ENCODE measurements at places on chromosomes 4 and X.

GRCh38 chr4:117889978-117890377, 144.3 kb upstream of the NDST3 start:
- DNase-seq: no peak

DNA sequence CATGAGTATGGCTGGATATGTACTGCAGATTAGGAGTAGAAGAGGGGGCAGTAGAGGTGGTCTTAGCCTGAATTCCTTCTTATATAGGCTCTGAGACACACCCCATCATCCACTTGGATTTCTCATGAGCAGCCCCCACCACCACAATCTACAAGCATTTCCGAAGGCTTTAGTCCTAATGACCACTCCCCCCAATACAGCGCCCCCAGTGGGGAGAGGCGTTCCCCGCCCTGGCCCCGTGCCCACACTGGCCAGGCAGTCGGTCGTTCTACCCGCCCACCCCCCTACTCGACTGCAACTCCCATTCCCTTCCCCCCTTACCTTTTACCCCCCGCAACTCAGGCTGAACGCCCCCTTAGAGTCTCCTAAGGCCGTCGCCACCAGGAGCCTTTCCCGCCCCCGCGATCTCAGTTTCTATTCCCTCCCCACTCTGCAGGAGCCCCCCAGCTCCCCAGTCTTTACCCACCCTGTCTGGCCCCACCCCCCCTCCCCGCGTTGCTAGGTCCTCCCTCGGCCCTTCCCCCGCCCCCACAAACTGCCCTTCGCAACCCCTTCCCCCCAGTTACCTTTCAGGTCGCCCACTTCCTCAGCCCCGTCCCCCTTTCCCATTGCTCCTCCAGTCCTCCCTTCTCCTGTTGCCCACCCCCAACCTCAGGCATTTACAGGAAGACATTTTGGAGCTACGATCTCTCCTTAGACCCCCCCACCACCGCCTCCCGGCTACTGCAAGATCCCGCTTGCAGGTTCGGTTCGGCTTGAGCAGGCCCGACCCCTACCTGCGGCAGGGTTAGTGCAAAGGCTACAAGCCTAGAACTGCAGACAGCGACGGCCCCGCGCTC, 468 bp downstream of the ZMYM3 start:
- DNase-seq: peak; percentile 47

DNA sequence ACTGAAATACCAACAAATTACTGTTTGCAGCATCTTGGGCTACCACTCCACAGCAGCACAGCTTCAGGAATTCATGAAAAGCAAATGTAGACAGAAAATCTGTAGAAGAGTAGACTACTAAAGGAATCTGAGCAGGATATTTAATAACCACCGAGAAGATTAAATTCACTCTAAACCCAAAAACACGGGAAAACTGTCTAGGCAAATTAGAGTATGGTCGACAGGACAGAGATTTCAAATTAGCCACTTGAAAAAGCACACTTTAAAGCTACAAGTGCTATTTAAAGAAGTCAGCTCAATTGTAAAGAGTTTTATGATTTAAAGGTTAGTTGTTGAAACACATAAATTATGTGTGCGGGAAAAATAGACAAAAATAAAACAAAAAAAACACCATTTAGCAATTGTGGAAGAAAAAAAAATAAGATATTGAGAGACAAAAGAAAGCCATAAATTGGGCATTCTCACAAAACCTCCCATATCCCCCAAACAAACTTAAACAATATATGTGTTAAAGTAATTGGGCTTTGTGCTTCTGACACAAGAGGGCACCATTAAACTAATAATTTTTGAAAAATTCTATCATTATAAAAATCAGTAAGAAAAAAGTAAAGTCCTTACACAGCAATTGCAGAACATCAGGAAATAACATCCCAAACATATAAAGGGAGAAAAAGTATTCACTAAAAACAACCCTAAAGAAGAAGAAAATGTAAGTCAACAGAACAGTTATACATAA, 880.8 kb downstream of the TECRL start:
- DNase-seq: peak; percentile 65

DNA sequence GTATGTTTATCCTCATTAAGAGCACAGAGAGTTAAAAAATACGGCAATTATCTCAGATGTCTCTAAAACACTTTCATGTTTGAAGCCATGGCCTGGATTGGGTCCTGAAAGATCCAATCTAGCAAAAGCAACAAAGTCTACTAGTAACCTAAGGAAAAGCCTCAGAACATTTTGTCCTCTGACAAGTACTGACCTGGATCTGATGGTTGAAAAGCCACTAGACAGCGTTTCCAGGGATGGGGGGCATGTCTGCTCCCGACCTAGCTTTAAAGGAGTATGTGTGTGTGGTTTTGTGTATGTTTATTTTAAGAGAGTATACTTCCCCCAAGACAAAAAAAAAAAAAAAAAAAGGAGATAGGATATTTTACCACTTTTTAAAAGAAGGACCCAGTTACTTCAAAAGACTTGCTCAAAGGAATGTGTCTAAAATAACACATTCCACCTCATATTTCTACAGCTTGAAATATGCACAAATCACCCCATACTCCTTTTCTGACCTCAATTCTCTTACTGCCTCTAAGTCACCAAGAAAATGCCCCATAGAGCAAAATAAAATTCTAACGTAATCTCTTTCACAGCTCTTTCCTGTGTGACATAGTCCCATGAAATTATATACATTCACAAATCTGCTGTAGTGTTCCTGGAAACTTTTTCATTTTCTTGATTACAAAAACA, 189.0 kb upstream of the TTC29 start:
- DNase-seq: no peak

DNA sequence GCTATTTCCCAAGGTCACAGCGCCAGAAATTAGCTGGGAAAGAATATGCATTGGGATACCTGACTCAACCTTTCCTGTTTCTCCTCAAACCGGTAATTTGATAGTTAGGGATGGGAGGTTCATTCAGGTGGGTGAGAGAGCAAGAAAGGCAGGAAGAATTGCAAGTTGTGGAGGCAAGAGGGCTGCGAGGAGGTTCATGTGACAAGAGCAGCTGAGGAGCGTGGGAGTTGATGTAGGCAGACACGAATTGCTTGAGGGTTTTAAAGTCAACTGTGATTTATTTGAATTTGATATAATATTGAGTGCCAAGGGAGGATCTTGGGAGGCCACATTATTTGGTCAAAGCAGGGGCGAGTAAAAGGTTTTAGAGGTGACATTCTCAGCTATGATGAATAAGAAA, 329.0 kb downstream of the STIM2 start:
- no peak for DNase-seq

GRCh38 chrX:110162867-110163266, 155.0 kb downstream of the AMMECR1 start:
- DNase-seq: no peak

All from RKO (cell line).